Osteocyte (in vitro differentiated cells): ENCODE measurements at places on chromosomes 11 and 22.

DNA sequence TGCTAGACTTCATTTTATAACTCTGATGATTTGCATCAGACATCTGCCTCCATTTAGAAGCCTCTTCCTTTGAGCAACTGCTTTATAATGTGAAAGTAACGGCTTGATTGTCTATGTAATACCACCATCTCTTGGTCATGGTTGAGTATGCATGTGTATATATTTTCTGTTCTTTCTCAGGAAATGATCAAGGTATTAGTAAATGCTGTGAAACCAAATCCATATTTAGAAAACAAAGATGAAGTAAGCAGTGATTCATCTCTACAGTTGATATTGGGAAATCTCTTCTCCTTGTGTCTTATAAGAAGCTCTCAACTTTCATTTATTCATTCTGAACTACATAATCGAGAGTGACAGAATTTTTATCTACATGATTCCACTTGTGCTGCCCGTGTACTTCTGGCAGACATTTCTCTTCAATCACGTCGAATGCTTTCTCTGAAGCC lies 104.6 kb upstream of the ANO3 start:
- DNase-seq: no peak

- DNase-seq: no peak
Observed at GRCh38 chr22:42160830-42161696, 30.5 kb upstream of the CYP2D6 start.

DNA sequence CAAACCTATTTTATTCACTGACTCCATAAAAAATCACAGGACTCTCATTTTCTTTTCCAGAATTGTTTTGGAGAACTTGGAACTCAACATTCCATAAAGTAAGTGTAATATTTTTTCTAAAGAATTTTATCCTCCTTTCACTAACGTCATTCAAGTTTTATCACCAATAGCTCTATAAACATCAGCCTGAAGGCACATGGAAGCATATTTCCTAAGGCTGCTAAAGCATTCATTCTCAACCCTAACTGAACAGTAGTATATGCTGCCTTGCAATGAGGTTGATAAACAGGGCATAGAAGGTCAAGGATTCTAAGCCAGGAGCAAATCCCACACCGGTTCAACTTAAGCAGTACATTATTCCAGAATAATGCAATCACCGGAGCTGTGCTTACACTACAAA lies 273.9 kb downstream of the RAB38 start:
- no peak for DNase-seq

- DNase-seq: no peak
Observed at GRCh38 chr11:46435679-46436078, 44.1 kb upstream of the CHRM4 start.

DNA sequence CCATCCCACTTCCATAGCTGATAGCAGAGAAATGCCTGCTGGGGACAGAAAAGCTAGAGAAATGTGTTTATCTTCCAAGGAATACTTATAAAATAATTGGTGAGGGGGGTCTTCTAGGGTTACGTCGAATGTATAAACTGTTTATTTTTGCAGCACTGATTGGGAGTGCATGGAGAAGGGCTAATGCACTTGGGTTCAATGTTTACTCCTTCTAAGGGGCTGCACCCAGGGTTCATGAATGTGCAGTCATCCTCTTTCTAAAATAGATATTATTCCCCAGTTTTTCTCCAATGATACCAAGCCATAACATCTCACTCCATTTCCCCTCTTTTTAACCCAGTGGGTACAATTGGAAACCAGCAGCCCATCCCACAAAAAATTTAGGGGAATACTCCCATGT lies 336.9 kb downstream of the ETS1 start:
- no peak for DNase-seq

DNA sequence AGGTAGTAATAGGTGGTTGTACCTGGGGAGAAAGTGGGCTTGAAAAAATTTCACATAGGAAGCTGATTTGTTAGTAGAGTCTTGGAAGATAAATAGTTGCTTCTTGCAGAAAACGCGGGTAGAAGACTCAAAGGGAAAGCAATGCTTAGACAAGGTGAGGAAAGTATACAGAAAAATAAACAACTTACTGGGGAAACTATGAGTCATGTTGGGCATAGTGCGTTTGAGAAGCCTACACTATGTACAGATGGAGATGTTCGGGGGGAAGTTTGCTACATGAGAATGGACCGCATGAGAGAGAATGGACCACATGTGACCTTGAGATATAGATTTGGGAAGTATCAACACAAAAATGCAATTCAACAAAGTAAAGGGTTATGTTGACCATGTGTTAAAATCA lies 86.7 kb upstream of the DDI1 start:
- DNase-seq: no peak
